ENCODE measurements at places on chromosomes 13 and 19.

GRCh38 chr13:99969919-99970650 lies 1.5 kb downstream of the ZIC5 start:
- DNase-seq = peak; percentile 27

DNA sequence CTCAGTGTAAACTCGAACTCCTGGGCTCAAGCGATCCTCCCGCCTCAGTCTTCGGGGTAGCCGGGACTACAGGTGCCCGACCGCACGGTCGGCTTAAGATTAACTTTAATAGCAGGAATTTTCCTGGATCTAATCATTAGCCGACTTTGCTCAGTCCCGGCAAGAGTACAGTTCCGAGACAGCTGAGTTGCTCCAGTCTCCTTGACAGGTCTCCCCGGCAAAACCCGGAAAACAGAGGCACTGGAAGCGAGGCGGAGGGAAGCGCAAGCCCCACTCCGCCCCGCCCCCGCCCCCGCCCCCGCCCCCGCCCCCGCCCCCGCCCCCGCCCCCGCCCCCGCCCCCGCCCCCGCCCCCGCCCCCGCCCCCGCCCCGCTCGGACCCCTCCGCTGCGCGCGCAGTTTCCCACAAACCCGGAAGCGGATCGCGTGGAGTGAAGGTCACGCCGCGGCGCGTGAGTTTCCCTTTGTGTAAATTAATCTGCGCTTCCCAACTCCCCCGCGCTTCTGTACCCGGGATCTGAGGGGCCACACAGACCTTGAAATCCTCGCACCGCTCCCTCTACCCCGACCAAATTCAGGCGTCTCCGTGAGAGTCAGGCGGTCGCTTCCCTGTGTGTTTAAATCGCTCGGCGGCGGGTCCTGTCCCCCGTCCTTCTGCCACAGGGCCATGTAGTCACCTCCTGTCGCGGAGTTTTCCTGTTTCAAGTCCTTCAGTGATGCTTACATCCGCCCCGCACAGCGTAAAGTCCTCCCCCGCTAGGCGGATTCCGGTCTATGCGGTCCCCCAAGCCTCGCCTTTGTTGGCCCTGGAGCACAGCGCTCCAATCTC lies at the start of gene ZNF480:
Gene ZNF480, plus strand, starts transcription at position 397 of the 828 bp plus-strand sequence. CDS start 3,244 bp downstream, outside the sequence.
- peak; percentile 71 for DNase-seq

DNA sequence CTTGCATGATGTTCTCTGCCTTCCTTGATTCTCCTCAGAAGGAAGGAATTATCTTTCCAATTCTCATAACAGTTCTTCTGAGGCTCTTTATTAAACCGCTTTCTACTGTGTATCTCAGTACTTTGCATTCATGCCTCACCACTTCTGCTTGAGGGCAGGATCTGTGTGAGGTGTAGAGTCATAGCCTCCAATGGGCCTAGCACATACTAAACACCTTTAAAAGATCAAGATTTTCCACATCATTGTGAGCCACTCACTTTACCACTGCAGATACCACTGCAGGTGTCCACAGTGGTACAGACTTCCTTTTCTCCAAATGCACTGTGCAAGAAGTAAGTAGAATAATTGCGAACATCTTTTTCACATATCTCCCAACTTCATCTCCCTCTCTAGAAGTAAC lies 76.7 kb downstream of the NDFIP2 start:
- DNase-seq = no peak

- DNase-seq = no peak
Measured at GRCh38 chr13:53822136-53822535, 793.5 kb downstream of the OLFM4 start.

GRCh38 chr13:98216135-98216565 lies 39.1 kb upstream of the RNF113B start:
- DNase-seq = no peak

DNA sequence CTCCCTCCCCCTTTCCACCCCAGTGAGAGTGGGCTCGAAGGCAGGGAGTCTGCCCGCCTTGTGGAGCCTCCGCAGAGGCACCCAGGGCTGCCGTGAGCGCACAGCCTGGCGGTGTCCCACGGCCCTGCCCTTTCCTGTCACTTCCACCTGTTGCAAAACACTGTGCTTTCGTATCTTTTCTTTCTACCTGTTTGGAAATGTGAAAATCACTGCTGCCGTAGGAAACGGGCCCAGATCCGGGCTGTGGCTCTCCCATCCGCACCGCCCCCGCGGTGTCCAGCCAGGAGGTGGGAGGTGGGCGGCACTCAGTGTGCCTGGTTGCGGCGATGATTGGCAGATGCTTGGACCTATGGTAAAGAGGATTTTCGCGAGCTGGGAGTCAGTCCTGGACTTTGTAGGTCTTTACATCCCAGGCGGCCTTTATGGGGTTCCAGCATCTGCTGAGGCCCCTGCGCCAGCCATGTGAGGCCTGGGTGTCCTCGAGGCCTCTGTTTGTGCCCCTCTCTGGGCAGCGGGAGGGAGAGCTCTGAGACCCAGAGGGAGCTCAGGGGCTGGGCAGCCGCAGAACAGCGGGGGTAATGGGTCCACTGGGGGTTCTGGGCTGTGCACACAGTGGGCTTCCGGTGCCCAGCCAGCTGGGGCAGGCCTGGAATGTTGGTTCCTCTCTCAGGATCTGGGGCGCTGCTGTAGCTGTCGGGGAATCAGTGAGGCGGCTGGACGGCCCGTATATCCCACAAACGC lies 6.1 kb downstream of the STK11 start:
- DNase-seq = no peak

GRCh38 chr19:14561847-14562351 lies 10.0 kb downstream of the NDUFB7 start:
- DNase-seq = no peak

DNA sequence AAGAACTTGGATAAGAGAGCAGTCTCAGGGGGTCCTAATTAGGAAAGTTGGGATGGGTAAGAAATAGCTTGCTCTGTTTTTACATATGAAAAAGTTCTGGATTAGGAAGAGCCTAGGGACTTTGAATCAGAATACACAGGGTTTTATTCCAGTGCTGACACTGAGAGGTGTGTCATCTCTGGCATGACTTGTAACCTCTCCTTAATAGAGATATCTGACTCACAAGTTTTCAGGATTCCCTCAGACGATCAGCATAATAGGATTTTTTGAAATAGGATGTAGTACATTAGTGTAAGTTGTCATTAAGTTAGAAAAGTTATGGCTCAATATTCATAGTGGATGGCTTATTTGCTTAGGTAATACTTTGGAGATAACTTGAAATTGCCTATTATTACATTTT lies 555.2 kb upstream of the MIR17HG start:
- DNase-seq = no peak

- DNase-seq = no peak
Measured at GRCh38 chr19:54399189-54399588, 16.1 kb upstream of the TTYH1 start.
